ENCODE measurements at places on chromosomes 6 and 20.

DNA sequence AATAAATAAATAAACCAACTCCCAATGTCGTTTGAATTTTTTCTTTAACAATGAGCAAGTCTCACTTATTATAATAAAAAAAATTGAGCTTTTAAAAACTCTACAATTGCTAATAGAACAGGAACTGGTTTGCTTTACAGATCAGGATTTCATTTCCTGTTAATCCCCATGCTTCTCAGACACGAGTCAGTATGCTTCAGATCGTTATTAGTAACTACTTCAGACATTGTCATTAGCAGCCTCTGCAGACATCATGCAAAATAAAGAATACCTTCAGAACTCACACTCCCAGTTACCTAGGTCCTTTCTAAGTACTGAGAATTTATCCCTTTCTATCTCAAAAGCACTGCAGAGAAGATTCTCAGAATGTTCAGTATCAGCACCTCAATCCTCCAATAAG is 10.0 kb upstream of the FAM210B start:
- no peak for DNase-seq

GRCh38 chr20:63254606-63255384 is 532 bp upstream of the NKAIN4 start:
- DNase-seq = no peak

DNA sequence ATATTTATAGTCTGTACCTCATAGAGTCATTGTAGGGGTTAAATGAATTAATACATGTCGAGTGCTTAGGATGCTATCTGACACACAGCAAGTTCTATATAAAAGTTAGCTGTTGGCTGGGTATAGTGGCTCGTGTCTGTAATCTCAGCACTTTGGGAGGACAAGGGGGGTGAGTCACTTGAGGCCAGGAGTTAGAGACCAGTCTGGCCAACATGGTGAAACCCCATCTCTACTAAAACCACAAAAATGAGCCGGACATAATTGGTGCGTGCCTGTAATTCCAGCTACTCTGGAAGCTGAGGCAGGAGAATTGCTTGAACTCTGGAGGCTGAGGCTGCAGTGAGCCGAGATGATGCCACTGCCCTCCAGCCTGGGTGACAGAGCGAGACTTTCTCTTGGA is 222.9 kb downstream of the UBE3D start:
- no peak for DNase-seq

- DNase-seq = no peak
Measured at GRCh38 chr6:47073125-47074110, 31.3 kb upstream of the ADGRF1 start.

GRCh38 chr20:45833883-45834796 is 541 bp downstream of the SNX21 start:
- no peak for DNase-seq

DNA sequence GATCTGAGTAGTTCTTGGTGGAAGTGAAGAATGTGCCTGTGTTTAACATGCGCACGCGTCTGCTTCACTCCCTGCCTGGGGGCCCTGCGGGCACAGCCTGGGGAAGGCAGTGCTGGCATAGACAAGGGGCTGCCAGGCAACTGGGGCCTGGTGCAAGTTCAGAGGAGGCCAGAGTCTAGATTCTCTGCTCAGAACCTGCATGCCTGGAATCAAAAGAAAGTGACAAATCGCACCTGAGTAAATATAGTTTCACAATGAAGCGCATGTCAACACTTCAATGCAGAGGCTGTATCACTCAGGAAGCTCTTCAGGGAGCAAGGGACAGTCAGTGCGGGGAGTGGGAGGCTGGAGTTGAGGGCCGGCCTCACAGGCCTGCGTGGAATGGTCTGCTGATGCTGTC is 24.2 kb upstream of the PPP1R14C start:
- DNase-seq = peak; percentile 66
